ENCODE measurements at places on chromosomes 5 and 9.

DNA sequence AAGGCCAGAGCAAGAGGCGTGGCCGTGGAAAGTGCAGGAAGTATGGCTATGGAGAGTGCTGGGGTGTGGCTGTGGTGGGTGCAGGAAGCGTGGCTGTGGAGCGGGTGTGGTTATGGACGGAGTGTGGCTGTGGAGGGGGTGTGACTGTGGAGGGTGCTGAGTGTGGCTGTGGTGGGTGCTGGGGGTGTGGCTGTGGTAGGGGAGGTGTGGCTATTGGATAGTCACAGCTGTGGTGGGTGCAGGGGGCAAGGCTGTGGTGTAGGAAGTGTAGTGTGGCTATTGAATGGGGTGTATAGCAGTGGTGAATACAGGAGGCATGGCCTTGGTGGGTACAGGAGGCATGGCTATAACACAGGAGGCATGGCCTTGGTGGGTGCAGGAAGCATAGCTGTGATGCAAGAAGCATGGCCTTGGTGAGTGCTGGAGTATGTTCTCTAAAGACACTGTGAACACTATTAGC, 40.8 kb upstream of the SPATA31C2 start:
- no peak for DNase-seq

- DNase-seq: peak; percentile 43
These were observed 144.6 kb downstream of the CCDC171 start for GRCh38 chr9:15697446-15697851.

GRCh38 chr9:27085456-27085855, 23.6 kb upstream of the TEK start:
- no peak for DNase-seq

- no peak for DNase-seq
These were observed 73.8 kb upstream of the NEURL1B start for GRCh38 chr5:172567294-172567693.

- no peak for DNase-seq
These were observed 61.8 kb downstream of the GDA start for GRCh38 chr9:72211047-72211446.

DNA sequence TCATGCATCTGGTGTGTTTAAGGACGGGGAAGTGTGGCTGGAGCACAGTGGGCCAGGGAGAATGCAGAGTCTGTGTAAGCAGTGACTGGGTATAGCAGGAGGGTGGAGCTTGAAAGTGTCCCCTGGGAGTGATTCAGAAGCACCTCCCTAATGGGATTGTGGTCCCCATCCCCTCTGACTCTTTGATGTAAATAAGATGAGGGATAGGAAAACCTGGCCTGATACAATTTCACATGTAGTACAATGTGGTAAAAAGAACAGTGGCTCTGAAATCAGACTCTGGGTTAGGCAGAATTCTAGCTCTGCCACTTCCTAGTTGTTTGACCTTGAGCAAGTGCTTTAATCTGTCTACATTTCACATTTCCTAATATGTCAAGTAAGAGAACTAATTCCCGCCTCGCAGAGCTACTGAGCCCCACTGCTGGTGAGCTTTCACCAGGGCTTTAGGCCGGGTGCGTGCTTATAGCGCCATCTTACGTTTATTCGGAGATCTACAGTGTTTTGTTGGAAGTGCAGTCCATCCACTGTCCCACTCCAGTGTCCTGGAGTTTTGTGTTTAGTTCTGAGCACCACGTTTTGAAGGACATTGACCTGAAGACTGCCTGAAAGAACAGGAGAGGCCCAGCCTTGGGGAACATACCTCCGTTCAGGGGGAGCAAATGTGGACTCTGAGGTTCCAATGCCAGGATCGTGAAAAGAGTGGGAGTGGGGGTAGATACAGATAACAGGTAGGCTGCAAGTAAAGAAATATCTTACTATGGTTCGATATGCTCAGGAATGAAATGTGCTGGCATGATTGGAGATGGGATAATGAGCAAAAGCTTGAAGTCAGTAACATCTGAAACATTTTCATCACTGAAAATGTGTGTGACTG, 51.2 kb upstream of the TESK1 start:
- peak; percentile 85 for DNase-seq

- DNase-seq: no peak
These were observed 4.1 kb upstream of the KCNMB1 start for GRCh38 chr5:170393235-170393634.

DNA sequence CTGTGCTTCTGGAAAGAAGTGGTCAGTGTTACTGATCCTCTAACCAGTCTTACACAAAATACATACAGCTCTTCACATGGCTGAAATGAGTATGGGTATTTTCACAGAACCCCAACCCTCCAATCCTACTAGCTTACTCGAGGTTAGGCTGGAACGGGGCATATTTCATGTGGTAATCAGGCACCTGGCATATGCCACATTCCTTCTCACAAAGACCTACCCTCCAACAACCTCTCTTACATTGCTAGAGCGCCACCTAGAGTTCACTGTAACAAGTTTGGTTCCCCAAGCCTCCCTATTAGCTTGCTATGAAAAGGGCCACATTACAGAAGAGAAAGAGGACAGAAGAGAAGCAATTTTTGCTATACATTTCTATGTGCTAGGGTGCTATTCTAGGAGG, 597.3 kb downstream of the PRELID2 start:
- no peak for DNase-seq

DNA sequence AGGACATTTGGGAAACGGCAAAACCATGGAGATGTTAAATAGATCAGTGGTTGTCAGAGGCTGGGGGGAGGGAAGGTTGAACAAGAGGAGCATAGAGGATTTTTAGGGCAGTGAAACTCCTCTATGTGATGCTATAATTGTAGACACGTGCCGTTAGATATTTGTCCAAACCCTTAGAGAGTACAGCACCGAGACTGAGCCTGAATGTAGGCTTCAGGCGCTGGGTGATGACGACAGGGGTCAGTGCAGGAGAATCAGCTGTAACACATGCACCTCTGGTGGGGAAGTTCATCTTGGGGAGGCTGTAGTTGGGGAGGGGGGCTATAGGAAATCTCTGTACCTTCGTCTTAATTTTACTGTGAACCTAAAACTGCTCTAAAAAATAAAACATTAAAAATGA, 22.2 kb upstream of the CLPTM1L start:
- DNase-seq: no peak

GRCh38 chr5:149628846-149629388, 47.6 kb downstream of the ARHGEF37 start:
- DNase-seq: no peak

DNA sequence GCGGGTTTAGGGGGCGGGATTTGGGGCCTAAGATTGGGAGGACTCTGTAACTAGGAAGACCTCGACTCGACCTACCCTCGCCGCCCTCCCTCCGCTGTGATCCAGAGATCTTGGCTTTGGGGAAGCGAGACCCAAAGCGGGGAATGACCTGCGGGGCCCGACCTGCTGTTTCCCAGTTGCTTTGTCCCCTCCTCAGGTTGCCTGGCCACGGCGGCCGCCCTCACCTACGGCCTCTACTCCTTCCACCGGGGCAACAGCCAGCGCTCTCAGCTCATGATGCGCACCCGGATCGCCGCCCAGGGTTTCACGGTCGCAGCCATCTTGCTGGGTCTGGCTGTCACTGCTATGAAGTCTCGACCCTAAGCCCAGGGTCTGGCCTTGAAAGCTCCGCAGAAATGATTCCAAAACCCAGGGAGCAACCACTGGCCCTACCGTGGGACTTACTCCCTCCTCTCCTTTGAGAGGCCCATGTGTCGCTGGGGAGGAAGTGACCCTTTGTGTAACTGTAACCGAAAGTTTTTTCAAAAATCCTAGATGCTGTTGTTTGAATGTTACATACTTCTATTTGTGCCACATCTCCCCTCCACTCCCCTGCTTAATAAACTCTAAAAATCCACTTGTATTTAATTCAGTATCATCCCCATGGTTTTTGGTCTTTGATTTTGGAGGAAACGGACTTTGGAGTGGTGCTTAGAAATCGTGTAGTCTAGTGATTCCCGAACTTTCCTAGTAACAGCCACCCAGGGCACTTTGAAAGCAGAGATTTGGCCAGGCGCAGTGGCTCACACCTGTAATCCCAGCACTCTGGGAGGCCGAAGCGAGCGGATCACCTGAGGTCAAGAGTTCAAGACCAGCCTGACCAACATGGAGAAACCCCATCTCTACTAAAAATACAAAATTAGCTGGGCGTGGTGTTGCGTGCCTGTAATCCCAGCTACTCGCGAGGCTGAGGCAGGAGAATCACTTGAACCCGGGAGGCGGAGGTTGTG, 878 bp downstream of the HIGD2A start:
- DNase-seq: no peak

DNA sequence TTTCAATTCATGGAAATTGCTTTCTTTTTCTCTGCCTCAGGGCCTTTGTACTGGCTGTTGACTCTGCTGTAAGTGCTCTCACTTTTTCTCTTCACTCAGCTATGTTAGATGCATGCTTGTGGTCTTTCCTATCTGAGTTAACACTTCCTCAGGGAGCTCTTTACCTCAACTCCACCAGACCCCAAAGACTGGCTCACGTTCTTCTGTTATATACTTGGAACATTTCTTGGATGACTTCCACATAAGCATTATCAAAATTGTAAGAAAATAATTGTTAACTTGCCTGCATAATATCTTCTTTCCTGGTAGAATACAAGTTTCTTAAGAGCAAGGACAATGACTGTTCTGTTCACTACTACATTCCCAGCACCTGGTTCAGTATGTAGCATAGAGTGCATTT, 455.9 kb downstream of the EBF1 start:
- no peak for DNase-seq

GRCh38 chr5:143215690-143216089, 187.8 kb downstream of the NR3C1 start:
- no peak for DNase-seq

DNA sequence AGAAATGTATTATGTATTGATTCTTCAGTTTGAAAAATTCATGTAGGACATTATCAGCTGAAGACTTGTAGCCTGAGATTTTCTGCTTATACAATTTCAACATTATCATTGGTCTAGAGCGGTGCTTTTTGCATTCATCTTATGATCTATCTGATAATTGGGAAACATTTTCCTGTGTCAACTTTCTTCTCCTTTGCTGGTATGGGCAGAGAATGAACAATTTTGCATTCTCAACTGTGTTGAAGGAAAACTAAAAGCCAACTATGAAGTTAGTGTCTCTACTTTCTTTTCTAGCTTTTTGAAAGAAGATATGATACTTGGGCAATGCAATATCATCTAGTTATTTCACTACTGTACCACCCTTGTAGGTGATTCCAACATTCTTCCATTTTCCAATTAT, 10.3 kb downstream of the ZFR start:
- no peak for DNase-seq

DNA sequence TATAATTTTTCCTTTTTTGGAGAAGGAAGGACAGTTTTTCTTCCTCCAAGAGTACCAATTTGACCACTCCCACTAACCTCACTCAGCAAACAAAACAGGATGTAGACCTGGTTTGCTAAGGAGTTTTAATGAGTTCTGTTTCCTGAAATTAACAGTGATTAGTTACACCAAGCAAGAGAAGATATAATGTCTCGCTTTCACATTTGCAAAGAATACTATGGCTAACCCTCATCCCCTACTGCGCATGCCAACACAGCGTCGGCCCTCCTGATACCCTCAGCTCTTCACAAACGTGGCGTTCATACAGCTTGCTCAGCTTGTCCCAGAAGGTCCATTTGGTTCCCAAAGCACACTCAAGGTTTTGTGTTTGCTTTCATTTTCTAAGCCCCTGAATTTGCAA, 41.9 kb upstream of the IPPK start:
- DNase-seq: no peak

DNA sequence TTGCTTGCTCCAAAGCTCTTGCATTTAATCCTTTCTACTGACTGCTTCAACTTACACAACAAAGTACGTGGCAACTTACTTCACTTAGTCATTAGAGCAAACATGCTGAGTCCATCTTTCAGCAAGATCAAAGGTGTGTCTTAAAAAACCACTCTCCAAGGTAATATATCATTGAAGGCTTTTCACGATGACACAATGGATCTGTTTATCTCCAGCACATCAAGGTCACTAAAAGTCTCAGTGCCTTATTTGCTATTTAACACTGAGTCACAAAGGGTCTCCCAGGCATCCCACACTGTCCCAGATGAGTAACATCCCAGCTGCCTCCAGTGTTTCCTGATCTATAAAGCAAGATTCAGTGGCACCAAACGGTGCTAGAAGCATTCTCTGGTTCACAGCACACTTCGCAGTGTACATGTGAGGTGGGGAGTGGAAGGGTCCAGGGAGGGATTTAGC, 3.7 kb upstream of the CLK4 start:
- DNase-seq: no peak

DNA sequence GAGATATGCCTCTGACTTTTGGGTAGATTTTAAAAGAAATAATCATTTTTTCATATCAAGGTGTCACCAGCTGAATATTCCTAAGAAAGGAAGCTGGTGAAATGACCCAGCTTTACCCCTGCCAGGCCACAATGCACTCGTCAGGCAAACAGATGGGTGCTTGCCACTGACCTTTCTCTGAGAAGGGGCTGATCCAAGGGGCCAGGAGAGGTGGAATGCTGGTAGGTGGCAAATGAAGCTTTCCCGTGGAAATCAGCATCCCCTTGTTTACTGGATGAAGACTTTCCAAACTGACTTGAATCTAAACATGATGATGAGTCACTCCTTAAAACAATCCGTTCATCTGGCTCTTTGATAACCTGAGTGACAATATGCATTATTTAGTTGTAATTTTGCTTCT, 44.3 kb upstream of the PLPP6 start:
- no peak for DNase-seq

DNA sequence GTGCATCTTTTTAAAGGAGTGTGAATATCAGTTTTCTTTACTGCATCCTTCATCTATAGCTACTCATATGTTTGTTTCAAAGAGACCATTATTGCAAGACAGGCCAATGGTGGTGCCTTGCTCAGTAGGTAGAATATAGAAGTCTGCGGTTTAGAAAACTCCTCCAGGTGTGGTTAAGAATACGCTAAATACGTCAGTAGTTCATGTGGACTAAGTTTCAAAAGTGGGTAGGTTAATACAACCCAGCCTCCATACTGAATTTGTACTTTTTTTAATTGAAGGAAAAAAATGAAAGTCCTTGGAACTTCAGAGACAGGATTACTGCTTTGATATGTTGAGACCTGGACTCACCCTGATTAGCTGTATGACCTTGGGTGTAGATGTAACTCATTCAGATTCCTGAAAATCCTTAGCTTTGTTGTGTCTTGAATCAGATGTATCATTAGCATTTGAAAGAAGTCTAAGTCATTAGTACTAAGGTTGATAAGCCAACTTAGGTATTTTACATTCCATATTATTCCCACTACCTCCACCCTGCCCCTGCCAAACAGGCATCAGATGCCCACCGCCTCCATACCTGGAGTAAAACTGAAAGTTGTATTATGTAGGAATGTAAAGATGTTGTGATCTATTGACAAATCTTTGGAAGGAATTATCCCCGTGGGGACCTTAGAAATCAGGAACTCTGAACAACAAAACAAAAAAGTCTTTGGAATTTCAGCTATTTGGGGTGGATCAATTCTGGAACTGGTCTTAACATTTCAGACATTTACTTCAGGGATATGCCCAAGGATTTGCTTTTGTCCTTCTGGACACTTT, 6.1 kb downstream of the BASP1 start:
- no peak for DNase-seq

DNA sequence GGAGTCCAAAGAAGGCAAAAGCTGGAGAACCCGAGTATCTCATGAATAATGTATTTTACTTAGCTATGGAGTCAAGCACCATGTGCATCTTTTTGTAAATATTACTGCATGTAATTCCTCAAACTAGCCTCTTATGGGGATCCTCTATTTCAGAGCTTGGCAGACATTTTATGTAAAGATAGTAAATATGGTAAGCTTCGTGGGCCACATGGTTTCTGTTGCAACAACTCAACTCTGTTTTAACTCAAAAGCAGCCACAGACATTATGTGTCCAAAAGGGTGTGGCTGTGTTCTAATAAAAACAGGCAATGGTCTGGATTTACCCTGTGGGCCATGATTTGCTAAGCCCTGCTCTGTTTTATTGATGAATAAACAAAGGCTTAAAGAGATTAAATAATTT, 17.3 kb downstream of the DAPK1 start:
- no peak for DNase-seq
